ENCODE measurements at places on chromosomes 2 and 18. TPM values are rescaled to one million over a fixed set of nuclear protein-coding genes. Genes with fewer than 3 reads are reported as not detected.

- H3K4me1 ChIP-seq: no peaks in the 10 kb centered on the region
- H3K36me3 ChIP-seq: no peaks in the 10 kb centered on the region
- no peaks in the 10 kb centered on the region for H3K27me3 ChIP-seq
- no peak for DNase-seq
Measured at GRCh38 chr2:85956646-85957039, 67.9 kb upstream of the ST3GAL5 start.

GRCh38 chr2:76307495-76307894 lies 596.8 kb upstream of the GCFC2 start:
- no peak overlapping the region for H3K27ac ChIP-seq
- no peaks in the 10 kb centered on the region for H3K27me3 ChIP-seq
- no peak for DNase-seq
- no peak overlapping the region for H3K4me3 ChIP-seq
- H3K4me1 ChIP-seq: no peaks in the 10 kb centered on the region

DNA sequence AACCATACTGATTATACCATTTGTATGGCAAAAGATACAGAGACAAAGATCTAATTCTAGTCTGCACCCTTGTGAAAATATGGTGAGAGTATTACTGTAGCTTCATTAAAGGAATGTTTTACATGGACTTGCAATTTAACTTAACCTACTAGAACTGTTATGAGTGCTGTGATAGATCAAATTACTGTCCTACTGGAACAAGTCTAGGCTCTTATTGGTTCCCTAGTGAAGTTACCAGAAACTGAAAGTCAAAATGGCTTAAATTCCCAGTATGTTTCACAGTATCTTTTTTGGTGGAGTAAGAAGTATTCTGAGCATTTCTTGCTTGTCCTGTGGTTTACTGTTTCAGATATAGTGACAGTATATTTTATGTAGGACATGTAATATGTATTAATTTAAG lies 3.8 kb upstream of the TBR1 start:
- no peak overlapping the region for H3K4me3 ChIP-seq
- no peak for DNase-seq
- H3K27me3 ChIP-seq: peaks cover 22% of the 10 kb centered on the region
- H3K27ac ChIP-seq: no peak overlapping the region
- H3K4me1 ChIP-seq: peaks cover 27% of the 10 kb centered on the region

DNA sequence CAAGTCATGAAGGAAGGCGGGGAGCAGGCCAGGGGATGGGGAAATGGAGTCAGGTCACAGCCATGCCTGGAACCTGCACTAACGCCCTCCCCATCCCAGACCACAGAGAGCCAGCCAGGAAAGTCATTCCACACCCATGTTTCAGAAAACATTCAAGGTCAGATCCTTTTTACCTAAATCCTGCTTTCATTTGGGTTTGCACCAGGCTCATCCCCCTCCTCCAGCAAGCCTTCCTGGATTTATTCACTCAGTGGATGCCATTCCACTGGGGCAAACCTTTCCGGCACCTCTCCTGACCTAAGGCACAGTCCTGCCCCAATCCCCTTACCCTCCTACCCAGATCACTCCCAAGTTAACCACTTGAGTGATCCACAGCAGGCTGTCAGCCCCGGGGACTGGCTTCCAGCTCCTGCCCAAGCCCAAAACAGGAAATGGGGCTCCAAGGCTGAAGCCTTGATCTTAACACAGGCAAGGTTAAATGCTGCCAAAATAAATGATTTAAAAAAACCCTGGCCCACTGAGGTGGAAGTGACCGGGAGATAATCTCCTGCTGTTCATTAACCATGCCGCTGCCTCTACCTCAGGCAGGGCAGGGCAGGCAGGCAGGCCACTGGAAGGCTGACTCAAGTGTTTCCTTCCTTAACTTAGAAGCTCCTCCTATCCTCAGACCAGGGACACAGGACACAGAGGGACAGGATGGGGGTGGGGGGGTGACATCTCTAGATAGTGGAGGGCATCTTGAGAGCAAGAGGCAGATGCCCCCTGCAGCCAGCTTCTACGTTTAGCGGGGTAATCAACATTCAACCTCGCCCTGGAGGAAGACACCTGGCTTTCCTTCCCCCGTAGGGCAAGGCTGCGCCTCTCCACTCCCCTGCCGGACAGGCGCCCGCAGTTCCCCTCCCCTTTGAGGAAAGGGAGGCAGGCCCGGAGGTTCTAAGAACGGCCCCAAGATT lies 1.4 kb downstream of the RAB11FIP5 start:
- H3K4me3 ChIP-seq: peak overlapping the region; percentile 62
- H3K36me3 ChIP-seq: no peaks in the 10 kb centered on the region
- no peak for DNase-seq

DNA sequence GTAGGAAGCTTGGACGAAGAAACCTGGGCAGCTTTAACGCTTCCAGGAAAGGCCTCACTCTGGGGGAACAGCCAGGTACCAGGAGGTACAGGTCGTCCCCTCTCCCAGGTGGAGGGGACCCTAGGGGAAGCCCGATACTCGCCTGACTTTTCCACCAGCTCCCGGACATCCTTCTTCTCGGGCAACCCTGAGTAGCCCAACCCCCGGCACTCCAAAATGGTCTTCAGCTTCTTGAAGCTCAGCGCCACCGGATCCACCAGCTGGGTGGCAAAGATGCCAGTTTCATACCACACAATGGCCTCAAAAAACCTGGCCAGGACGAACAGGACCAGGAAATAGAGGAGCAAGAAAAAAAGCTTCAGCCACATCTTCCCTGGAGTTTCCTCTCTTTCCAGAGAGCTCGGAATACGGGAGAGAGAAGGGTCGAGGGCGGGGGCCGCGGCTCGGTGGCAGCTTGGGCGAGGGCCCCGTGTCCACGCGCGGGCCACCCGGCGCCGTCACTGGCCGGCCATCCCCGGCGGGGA lies 1.1 kb downstream of the RNF103 start:
- DNase-seq: no peak
- peak overlapping the region; percentile 82 for H3K4me3 ChIP-seq
- H3K27ac ChIP-seq: peak overlapping the region; percentile 76
- H3K36me3 ChIP-seq: no peaks in the 10 kb centered on the region
- no peaks in the 10 kb centered on the region for H3K27me3 ChIP-seq
- H3K4me1 ChIP-seq: peaks cover 12% of the 10 kb centered on the region

GRCh38 chr2:96174251-96175144 lies 29.3 kb upstream of the DUSP2 start:
- peak; percentile 88 for DNase-seq
- H3K27me3 ChIP-seq: no peaks in the 10 kb centered on the region
- H3K36me3 ChIP-seq: no peaks in the 10 kb centered on the region
- H3K4me3 ChIP-seq: no peak overlapping the region
- peaks cover 7% of the 10 kb centered on the region for H3K4me1 ChIP-seq

GRCh38 chr18:63702660-63703059 lies at the start of gene SERPINB11:
SERPINB11 (plus strand) TSS chr18:63702960; CDS start chr18:63710194, 7,234 bp downstream.
- no peaks in the 10 kb centered on the region for H3K27me3 ChIP-seq
- no peak for DNase-seq
- no peak within 1 kb of the TSS for H3K27ac ChIP-seq
- H3K36me3 ChIP-seq: no peaks in the 10 kb centered on the region
- H3K4me3 ChIP-seq: no peak within 1 kb of the TSS
- no peaks in the 10 kb centered on the region for H3K4me1 ChIP-seq

GRCh38 chr2:62014102-62014501 lies 108.6 kb downstream of the COMMD1 start:
- H3K27me3 ChIP-seq: no peaks in the 10 kb centered on the region
- H3K36me3 ChIP-seq: no peaks in the 10 kb centered on the region
- no peaks in the 10 kb centered on the region for H3K4me1 ChIP-seq
- DNase-seq: no peak

- no peak overlapping the region for H3K27ac ChIP-seq
- no peak for DNase-seq
- no peak overlapping the region for H3K4me3 ChIP-seq
- H3K27me3 ChIP-seq: no peaks in the 10 kb centered on the region
- H3K4me1 ChIP-seq: no peaks in the 10 kb centered on the region
Measured at GRCh38 chr2:73700131-73700611, 37.0 kb downstream of the TPRKB start.

- no peaks in the 10 kb centered on the region for H3K27me3 ChIP-seq
- H3K27ac ChIP-seq: no peak overlapping the region
- H3K4me1 ChIP-seq: peaks cover under 1% of the 10 kb centered on the region
- H3K36me3 ChIP-seq: no peaks in the 10 kb centered on the region
- no peak for DNase-seq
Measured at GRCh38 chr2:47076586-47077441, 78.3 kb downstream of the STPG4 start.

- no peak for DNase-seq
- no peaks in the 10 kb centered on the region for H3K27me3 ChIP-seq
- peaks cover 29% of the 10 kb centered on the region for H3K4me1 ChIP-seq
- H3K36me3 ChIP-seq: no peaks in the 10 kb centered on the region
- no peak overlapping the region for H3K4me3 ChIP-seq
Measured at GRCh38 chr2:162074928-162075688, 1.1 kb upstream of the DPP4 start.

DNA sequence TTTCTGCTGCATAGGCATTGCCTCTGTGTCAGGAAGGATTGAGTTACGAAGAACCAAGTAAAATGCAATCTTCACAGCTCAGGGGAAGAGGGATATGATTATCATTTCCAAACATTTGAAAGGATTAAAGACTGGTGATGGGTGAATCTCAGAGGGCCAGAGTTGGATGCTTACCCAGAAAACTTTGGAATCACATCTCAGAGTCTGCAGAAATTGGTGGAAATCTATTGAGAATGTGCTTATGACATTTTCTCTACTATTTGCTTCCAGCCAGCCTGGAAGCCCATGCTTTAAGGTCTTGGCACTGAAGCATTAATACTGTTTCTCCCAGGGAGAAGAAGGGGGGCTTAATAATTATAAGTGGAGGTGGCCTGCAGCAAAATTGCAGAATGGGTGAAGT lies 1301.4 kb upstream of the PIK3C3 start:
- no peak for DNase-seq
- H3K4me3 ChIP-seq: no peak overlapping the region
- no peak overlapping the region for H3K27ac ChIP-seq
- H3K27me3 ChIP-seq: no peaks in the 10 kb centered on the region

DNA sequence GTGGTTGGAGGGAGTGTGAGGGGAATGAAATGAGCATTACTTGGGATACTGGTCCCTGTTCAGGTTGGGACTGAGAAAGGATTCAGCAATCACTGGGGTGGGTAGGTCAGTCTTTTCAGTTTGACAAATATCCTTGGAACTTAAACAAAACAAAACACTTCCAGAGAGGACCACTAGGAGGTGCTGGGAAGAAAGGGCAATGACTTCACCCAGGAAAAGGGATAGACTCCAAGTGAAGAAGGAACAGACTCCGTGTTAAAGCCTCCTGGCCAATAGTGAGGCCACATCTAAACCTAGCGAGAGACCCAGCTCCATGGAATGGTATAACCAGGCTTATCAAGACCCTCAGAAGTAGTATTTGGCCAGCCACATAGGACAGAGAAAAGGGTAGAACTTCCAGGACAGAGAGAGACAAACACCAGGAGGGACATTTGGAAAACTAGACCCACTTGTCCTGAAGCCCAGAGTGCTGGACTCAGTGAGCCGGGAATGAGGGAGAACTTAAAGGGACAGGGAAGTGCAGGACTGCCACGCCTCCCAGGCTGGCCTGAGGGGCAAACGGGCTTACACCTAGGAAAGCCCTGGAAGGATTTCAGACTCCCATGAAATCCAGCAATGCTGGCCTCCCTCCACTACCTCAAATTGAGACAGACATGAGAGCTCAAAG lies 19.6 kb upstream of the KCNG3 start:
- DNase-seq: no peak
- H3K27ac ChIP-seq: no peak overlapping the region
- H3K36me3 ChIP-seq: no peaks in the 10 kb centered on the region
- peaks cover 6% of the 10 kb centered on the region for H3K4me1 ChIP-seq
- H3K27me3 ChIP-seq: no peaks in the 10 kb centered on the region

DNA sequence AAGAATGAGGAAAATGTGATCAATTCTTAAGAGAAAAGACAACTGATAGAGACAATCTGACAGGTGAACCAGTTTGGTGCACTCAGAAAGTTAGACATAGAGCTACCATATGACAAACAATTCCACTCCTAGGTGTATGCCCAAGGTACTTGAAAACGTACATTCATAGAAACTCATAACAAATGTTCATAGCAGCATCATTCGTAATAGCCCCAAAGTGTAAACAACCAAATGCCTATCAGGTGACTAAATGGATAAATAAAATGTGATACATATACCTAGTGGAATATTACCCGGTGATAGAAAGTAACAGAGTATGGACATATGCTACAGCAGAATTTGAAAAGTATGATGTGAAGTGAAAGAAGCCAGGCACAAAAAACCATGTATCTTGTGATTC lies 149.3 kb upstream of the TRIB2 start:
- no peak overlapping the region for H3K4me3 ChIP-seq
- H3K4me1 ChIP-seq: no peaks in the 10 kb centered on the region
- H3K36me3 ChIP-seq: no peaks in the 10 kb centered on the region
- H3K27me3 ChIP-seq: no peaks in the 10 kb centered on the region
- no peak overlapping the region for H3K27ac ChIP-seq
- no peak for DNase-seq

- H3K36me3 ChIP-seq: no peaks in the 10 kb centered on the region
- H3K4me3 ChIP-seq: no peak overlapping the region
- H3K4me1 ChIP-seq: no peaks in the 10 kb centered on the region
- no peaks in the 10 kb centered on the region for H3K27me3 ChIP-seq
Measured at GRCh38 chr2:3689998-3690748, 13.2 kb upstream of the DCDC2C start.

GRCh38 chr2:28209261-28209691 lies 183.4 kb upstream of the FOSL2 start:
- no peak for DNase-seq
- no peaks in the 10 kb centered on the region for H3K36me3 ChIP-seq

DNA sequence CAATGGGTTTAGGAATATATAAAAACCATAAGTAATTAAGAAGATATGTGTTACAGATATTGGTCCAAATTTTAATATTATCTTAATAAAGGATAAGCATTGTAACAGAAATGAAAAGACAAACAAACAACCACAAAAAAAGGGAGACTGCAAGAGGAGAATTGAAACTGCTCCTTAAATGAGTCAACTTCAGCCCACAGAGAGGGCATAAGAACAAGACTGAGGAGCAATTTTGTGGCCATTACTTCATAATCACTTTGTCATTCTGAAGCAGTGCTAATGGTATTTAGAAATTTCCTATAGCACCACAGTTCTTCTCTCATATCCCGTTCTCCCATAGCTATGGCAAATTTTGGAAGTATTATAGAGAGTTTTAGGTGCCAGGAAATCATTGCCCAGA lies 193.2 kb upstream of the HNMT start:
- H3K4me1 ChIP-seq: no peaks in the 10 kb centered on the region
- no peak for DNase-seq
- H3K4me3 ChIP-seq: no peak overlapping the region
- H3K27me3 ChIP-seq: no peaks in the 10 kb centered on the region
- no peak overlapping the region for H3K27ac ChIP-seq

Gene TMEM163
- 0.45 TPM for polyA plus RNA-seq

Gene LYPD6B
- not detected for polyA plus RNA-seq

Gene NCKAP5
- not detected for polyA plus RNA-seq

Gene ACADL
- not detected for polyA plus RNA-seq

Gene PLGLB2
- not detected for polyA plus RNA-seq

Gene SGPP2
- polyA plus RNA-seq: 2.2 TPM

Gene CYP27C1
- not detected for polyA plus RNA-seq

Gene AMER3
- not detected for polyA plus RNA-seq

Gene SCYGR4
- not detected for polyA plus RNA-seq

Gene KRTCAP3
- polyA plus RNA-seq: 0.71 TPM

Gene AQP12B
- not detected for polyA plus RNA-seq

Gene HOXD11
- not detected for polyA plus RNA-seq
